ENCODE measurements at places on chromosomes 16 and 17.

DNA sequence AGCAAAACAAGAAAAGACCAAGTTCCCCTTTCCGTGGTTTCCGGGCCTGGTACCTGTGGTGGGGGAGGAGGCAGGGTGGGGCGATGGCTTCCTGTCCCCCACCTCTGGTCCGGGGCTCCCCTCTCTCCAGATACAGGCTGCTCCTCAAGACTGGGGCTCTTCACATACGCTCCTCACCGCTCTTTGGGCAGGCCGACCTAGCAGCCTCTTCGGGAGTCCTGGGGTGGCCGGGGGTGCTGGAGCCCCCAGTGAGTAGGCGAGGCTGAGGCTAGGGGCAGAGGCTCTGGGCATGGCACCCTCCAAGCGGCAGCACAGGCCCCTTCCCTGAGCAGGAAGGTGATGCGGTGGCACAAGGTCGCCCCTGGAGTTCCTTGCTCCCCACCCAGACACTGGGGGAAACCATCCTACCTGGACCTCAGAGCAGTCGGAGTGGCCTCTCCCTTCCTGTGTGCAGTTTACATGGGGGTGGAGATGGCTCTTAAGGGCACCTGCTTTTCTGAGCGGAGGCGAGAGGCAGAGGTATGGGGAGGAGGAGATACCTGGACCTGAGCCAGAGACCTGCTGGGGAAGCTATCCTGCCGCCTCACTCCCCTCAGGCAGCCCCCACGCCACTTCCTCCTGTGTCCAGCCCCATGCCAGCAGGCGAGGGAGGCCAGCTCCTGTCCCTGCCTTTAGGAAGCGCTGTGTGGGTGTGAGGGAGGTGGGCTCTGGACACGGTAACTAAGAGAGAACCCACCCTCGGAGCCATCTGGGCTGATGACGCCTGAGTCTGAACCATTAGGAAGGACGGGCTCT, 891 bp downstream of the CORO1A start:
- DNase-seq, result peak; percentile 69

DNA sequence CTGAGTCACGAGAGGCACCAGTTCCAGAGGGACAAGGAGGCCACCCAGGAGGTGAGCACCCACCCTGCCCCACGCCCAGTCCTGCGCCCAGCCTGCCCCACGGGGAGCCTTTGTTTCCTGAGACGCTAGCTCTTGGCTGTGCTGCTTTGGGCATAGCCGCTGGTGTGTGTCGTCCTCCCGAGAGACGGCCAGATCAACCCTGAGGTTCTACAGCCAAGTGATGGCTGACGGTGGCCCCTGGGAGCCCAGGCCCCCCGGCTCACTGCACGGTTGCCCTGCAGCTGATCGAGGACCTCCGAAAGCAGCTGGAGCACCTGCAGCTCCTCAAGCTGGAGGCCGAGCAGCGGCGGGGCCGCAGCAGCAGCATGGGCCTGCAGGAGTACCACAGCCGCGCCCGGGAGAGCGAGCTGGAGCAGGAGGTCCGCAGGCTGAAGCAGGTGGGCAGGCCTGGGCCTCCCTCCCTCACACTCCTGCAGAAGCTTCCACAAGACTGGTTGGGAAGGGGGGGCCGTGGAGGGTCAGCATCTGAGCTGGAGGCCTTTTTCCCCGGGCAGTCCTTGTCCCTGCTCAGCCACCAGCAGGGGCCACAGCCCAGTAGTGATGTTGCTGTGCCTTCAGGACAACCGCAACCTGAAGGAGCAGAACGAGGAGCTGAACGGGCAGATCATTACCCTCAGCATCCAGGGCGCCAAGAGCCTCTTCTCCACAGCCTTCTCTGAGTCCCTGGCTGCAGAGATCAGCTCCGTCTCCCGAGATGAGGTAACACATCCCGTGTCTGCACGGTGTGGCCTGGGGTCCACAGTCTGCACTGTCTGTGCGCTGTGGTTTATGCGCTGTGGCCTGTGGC, 7.4 kb upstream of the CAPN15 start:
- no peak for DNase-seq

DNA sequence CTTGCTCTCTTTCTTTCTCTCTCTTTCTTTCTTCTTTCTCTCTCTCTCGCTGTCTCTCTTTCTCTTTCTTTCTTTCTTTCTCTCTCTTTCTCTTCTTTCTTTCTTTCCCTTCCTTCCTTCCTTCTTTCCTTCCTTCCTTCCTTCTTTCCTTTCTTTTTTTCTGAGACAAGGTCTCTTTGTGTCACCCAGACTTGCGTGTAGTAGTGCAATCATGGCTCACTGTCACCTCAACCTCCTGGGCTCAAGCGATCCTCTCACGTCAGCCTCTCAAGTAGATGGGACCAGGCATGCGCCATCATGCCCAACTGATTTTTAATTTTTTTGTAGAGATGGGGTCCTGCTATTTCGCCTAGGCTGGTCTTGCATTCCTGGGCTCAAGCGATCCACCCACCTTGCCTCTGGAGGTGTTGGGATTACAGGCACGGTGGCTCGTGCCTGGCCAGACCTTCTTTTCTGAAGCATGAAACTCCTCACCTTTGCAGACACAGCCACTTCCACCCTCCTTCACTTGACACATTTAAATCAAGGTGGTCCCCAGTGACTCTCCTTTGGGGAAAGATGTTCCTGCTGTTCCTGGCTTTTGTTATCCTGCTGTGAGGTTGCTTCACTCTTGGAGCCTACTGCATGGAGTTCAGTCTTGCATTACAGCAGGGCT, 26.8 kb upstream of the NKD1 start:
- DNase-seq, result no peak

DNA sequence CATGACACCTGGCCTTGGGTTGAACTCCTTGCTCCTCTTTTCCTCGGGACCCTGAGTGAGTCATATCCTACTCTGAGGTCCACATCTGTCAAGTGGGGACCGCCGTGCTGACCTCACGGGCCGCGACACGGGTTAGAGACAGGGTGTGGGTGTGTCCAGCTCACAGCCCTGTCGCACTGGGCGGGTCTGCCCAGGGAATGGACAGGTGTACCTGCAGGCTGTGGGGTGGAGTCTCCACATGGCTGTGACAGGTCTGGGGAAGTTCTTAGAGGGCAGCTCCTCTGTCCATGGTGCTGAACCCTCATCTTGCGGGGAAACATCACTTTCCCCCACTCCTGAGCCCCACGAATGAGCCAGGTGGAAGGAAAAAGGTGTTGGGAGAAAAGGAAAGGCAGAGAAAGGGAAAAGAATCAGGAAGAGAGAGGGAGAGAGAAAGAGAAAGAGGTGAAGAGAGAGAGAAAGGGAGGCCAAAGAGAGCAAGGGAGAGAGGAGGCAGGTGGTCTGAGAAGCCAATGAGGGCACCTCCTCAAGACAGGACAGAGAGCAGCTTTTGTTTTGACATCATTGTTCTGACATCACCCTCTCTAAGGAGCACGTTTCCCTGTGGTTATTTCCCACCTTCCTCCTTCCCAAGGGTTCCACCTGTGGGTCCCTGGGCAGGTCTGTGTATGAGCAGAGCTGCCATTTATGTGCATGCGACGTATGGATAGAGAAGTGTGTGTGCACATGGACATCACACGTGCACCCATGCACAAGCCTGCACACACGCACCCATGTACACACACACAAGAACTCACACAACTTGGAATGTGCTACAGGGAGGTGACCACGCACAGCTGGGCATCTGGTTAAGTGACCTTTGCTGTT, 32.6 kb upstream of the CBFA2T3 start:
- no peak for DNase-seq
